Left kidney (tissue), 8 donors: ENCODE measurements at places on chromosomes 5 and 9. TPM values are rescaled to one million over a fixed set of nuclear protein-coding genes. Genes with fewer than 3 reads are reported as not detected.

Gene PCDHA5
- polyA plus RNA-seq: 0.18 TPM

Gene CCNH
- polyA plus RNA-seq: 55.8 TPM

Gene PTGER4
- 10.3 TPM for polyA plus RNA-seq

Gene GPR150
- 0.07 TPM for polyA plus RNA-seq

Gene GZMA
- 0.37 TPM for polyA plus RNA-seq

Gene IL9
- not detected for polyA plus RNA-seq

Gene SH3PXD2B
- polyA plus RNA-seq: 33.0 TPM

Gene SMIM33
- polyA plus RNA-seq: 0.05 TPM

Gene NUTM2F
- not detected for polyA plus RNA-seq
